D721Med (cell line): ENCODE measurements at places on chromosomes 16 and 17.

DNA sequence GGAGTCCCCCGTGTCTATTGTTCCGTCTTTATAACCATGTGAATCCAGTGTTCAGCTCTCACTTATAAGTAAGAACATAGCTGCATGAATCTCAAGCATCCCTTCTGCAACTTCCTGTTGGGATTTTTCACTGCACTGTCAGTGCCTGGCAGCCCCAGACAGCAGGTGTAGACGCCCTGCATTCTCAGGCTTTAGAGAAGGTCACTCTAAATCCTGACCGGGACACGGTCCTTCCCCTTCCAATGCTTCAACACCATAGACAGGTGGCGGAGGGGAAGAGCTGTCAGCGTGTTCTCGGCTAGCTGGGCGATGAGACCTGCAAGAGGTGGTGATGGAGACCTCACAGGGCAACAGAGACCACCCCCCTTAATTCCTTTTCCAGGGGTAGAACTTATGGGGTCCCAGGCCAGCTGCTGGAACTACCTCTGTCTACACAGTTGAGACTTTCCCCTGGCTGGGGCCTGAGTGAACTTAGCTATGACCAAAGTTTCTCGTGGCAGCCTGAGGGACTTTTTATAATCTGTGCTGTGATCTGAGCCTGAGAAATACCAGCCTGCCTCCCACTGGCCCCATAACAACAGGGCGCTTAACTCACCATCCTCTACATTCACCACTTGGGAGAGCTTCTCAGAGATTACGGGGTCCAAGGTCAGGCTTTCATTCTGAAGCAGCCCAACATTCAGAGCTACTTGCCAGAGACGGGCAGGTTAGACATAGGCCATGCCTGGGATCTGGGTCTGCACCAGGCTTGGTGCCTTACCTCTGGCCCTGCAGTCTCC is 143.2 kb upstream of the TNRC6C start:
- no peak for DNase-seq

GRCh38 chr17:52923658-52924057 is 765.1 kb upstream of the CA10 start:
- DNase-seq, result no peak

GRCh38 chr16:11665071-11665491 is 3.2 kb upstream of the SNN start:
- no peak for DNase-seq

GRCh38 chr17:78572239-78573205 is 4.7 kb downstream of the DNAH17 start:
- no peak for DNase-seq

DNA sequence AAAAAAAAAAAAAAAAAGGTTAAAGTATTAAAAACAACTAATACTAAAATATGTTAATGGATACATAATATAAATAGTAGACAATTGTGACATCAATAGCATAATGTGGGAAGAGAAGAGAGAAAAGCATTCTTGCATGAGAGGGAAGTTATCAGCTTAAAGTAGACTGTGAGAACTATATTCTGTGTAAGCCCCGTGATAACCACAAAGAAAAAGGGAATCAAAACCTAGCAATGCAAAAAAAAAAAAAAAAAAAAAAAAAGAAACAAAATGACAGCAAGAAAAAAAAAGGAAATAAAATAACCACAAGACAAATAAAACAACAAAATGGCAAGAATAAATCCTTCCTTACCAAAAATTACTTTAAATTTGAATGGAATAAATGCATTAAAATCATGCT is 39.8 kb upstream of the MYLK3 start:
- DNase-seq, result no peak

DNA sequence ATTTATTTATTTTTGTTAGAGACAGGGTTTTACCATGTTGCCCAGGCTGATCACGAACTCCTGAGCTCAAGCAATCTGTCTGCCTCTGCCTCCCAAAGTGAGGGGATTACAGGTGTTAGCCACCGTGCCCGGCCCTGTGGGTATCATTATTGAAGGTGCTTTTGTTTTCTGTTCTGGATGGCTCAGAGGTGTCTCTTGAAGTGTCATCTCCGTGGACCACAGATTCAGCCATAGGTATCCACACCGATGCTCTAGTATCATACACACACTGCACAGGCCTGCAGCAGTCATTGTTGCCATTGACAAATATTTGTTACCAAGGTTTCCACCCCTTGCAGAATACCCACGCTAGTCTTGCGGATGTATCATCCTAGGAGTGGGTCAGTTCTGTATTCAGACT is 446.2 kb downstream of the XYLT1 start:
- DNase-seq, result no peak

GRCh38 chr17:70271672-70272071 is 102.3 kb downstream of the KCNJ2 start:
- no peak for DNase-seq

GRCh38 chr16:5459863-5460262 is 362.3 kb upstream of the EEF2KMT start:
- no peak for DNase-seq

GRCh38 chr17:31560616-31561235 is 169.3 kb downstream of the RAB11FIP4 start:
- no peak for DNase-seq

- DNase-seq, result no peak
Measured at GRCh38 chr16:11619327-11619851, 32.7 kb upstream of the LITAF start.

DNA sequence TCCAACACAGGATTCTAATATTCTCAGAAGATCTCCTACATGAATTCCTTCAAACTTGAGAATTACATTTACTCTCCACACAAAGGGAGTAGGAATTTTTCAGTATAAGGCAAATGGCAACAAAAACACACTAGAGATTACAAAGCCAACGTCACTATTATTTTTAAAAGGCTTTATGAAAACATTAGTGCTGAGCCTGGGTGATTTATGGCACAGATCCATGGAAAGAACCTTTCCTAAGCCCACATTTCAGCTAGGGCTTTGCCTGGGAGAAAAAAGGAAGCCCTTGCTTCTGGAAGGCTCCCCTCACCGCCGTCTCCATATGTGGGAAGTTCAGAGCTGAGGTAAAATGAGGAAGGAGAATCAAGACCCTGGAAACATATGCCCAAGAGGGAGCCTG is 499.4 kb upstream of the HSBP1 start:
- DNase-seq, result no peak

- no peak for DNase-seq
Measured at GRCh38 chr16:83728492-83728891, 79.3 kb upstream of the HSBP1 start.

GRCh38 chr17:45743626-45744326 is 40.3 kb upstream of the CRHR1 start:
- DNase-seq, result no peak

DNA sequence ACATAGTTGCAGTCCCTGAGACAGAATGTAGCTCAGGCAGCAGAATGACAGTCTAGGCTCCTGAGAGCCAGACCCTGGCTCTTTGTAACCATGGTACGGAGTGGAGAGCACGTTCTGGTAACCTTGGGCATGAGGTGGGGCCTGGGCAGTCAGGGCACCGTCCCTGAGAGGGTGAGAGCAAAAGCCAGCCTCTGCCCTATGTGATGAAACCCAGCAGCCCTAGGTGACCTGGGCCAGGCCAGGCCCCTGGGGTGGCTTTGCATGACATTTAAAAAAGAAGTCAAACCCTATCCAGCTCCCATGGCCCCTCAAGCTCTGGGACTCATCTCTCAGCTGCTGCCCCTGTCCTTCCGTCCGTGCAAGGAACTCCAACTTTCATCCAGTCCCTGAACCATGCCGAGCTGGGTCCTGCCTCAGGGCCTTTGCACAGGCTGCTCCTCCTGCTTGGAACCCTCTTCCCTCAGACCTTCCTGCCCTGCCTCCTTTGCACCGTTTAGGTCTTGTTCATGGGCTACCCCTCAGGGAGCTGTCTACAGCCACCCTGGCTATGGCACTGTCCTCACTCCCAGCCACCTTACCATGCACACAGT is 188.6 kb downstream of the NTN1 start:
- DNase-seq, result no peak

- no peak for DNase-seq
Measured at GRCh38 chr17:80453126-80453997, 23.0 kb downstream of the NPTX1 start.

- no peak for DNase-seq
Measured at GRCh38 chr16:3645504-3646347, 8.8 kb upstream of the DNASE1 start.

GRCh38 chr16:11571549-11571948 is 15.2 kb downstream of the LITAF start:
- no peak for DNase-seq

GRCh38 chr16:30369938-30370455 is 297 bp downstream of the TBC1D10B start:
- DNase-seq, result no peak

DNA sequence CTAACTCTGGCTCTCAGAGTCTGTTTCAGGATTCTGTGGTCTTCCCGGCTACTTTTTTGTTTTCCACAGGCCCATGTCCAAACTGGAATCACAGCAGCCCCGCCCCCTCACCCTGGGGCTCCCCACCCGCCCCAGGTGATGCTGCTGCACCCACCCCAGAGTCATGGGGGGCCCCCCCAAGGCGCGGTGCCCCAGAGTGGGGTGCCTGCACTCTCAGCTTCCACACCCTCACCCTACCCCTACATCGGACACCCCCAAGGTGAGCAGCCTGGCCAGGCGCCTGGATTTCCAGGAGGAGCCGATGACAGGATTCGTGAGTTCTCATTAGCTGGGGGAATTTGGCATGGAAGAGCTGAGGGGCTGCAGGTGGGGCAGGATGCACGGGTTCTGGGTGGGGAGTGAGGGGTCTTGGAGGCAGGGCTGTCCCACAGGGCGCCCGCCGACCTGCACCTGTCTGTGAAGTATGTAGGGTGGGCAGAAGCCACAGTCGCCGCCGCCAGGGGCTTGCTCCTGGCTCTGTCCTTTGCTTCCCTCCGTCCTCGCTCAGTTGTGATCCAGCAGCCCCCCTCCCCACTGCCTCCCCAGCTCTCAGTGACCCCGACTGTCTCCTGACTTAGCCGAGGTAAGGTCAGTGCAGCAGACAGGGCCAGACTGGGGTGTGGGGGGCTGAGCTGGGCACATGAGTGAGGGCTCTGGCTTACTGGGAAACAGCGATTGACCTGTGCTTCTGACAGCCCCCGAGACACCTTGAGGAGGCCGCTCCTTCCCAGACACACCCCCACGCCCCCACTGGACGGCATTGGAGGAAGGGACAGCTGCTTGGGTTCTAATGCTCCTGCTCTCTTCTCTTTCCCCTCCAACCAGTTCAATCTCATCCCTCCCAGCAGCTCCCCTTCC is 10.0 kb downstream of the TUFM start:
- DNase-seq, result no peak

DNA sequence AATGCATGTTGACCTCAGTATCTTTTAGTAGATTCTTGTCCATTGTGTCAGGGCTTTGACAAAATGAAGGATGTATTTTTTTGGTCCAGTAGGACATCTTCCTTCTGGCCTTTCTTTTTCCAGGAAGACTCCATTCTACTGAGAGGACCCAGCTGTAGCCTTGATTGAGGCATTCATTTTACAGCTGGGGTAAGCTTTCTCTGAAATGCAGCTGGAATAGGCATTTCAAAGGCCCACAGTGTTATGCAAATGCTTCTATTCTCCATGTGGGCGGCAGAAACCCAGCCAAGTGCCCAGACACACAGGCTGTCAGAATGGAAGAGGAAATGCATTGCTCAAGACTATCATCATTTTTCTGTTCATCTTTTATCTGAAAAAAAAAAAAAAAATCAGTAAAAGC is 629.0 kb upstream of the CDH8 start:
- DNase-seq, result no peak

DNA sequence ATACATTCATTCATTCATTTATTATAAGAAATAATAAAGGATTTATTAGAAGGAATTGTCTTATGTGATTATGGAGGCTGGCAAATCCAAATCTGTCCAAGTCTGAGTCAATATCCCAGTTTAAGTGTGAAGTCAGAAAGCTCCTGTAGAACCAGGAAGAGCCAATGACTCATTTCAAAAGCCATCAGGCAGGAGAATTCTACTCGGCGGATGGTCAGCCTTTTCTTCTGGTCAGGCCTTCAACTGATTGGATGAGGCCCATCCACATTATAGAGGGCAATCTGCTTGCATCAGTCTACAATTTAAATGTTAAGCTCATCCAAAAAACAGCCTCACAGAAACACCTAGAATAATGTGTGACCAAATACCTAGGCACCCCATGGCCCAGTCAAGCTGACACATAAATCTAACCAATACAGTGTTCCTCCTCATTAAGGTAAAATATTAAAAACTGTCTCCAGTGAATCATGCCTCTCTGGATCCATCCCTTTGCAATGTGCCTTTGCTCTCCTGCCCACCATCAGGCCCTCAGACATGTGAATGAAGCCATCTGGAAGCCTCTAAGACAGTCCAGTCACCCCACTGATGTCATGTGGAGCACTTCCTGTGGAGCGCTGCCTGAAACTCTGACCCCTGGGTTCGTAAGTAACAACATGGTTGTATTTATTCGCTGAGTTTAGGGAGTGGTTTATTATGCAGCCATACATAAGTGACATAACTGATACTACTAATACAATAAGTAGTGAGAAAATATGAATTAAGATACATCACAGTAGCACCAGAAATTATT is 69.2 kb upstream of the WSB1 start:
- no peak for DNase-seq

GRCh38 chr17:19492141-19492540 is 41.5 kb upstream of the SLC47A1 start:
- DNase-seq, result no peak

DNA sequence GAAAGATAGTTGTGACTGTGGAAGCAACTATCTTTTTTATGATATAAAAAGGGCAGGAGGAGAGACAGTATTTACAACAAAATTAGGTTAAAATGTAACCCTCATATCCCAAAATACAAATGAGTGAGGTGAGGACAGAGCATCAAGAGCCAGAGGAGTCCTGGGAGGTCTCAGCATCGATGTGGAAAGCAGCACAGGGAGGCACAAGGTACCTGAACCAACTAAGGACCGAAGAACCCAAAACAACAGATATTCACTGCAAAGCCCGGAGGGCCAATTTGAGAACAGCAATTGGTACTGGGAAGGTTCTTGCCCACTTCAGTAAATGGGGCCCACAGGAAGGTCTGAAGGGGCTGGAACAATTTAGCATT is 37.6 kb downstream of the CMC2 start:
- DNase-seq, result no peak
